Islet precursor cell (in vitro differentiated cells): ENCODE measurements at places on chromosomes 7 and 10.

GRCh38 chr10:127940866-127941640, 34.1 kb downstream of the PTPRE start:
- DNase-seq, result no peak

GRCh38 chr7:72182036-72182435, 230.1 kb downstream of the CALN1 start:
- DNase-seq, result no peak

DNA sequence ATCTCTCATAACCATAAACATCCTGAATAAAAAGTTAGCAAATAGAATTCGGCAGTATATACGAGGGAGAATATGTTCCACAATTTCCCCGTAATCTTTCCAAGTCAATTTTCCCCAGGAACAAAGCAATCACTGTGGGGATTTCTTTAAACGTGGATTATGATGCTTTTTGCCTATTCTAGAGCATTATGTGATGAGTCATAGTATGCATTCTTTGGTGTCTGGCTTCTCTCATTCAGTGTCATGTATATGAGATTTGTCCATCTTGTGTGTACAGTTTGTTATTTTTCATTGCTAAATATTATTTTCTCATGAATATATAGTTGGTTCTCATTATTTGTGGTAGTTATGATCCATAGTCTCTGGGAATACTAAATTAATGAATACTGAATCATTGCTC, 9.9 kb upstream of the OR9A4 start:
- DNase-seq, result no peak

- DNase-seq, result no peak
Measured at GRCh38 chr7:98276241-98276761, 5.2 kb upstream of the BRI3 start.

- DNase-seq, result no peak
Measured at GRCh38 chr10:88150339-88150738, 286.9 kb downstream of the PTEN start.
